ENCODE measurements at places on chromosomes 7 and 10.

GRCh38 chr10:89053555-89053954 lies 63.0 kb downstream of the FAS start:
- DNase-seq, result no peak

DNA sequence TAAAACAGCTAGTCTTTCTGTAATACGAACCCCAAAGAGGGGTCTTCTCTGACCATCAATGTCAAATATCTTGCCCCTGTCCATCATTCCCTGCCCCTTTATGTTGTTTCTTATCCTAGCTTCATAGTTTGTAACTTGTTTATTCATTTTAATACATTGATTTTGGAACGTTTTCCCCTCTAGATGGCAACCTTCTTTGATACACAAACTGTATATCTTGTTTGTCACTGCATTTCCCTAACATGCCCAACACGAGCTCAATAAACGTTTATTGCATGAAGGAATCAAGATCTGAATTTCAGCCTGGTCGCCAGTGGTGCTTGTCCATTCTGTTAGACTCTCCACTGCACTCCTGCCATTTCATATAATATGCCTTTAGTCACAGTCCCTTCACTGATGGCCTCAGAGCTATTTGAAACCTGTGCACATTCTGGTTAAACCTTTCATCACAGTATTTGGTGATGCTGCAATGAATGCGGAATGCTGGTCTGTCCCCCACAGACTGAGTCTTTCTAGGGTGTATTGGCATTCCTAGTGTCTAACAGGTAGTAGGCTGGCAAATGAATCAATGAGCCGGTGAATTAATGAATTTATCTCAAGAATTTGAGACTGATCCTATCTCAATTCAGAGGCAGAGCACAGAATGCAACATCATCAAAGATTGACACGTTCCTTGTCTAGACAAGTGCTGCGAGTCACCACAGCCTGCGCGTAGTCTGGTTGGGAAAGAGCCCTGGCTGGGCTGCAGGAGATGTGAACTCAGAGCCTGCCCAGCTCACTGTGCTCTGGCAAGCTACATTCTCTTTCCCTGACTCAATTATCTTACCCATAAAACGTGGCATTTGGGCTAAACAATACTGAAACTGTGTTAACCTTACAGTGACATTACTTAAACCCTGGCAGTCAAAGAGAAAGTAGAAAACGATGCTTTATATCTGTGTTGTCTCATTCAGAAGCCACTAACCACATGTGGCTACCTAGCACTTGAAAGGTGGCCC lies 55.2 kb upstream of the FRMD4A start:
- peak; percentile 83 for DNase-seq

DNA sequence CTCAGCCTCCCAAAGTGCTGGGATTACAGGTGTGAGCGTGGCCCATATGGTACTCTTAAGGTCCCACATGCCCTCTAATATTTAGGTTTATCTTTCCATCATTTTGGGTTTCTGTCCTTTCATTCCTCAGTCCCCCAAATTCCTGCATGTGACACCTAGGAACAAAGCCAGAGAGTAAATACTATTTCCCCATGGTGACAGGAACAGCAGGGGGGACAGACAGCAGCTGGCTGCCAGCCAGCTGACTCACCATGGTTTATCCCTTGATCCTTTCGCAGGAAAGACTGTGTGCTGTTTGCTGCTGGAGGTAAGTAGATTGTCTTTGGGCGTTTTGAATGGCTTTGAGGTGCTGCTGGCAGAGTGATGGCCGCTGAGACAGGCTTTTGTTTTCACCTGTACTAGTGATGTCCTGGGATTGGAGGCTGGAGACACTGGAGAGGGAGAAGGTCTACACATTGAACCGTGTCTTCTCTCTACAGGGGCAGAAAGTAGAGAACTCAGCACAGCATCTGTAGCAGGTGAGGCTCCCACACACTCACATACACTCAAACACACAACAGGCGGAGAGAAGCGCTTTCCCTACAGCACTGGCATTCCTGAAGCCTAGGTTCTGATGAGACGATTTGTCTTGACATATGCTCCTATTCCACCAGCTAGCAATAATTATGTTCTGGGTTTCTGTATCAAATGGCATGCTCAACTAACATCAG lies 83.7 kb upstream of the EFCAB10 start:
- peak; percentile 35 for DNase-seq

DNA sequence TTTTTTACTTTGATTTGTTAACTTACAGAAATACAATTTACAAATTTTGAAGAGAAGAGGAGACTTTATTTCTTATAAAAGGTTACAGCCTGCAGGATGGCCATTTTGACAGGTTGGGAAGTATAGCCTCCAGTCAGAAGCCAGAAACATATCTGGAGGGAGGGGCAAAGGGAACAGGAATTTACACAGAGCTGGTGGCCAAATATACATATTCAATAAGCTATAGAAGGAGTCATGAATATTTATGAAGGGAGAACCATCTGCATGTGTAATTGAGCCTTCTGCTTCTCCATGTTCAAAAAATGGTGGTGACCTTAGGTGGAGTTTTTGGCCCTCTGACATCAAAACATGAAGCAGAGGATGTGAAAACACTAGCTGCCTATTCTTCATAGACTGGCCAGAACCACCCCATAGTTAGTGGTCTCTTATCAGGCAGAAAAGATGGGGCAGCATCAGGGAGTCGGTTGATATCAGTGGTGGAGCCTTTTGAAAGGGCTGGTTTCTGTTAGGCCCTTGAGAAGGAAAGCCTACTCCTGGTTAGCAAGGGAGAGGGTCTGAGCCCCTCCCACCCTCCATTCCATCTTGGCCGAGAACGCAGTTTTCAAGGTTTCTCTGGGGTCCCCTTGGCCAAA lies 57.2 kb downstream of the ENTPD1 start:
- no peak for DNase-seq
